Body of pancreas (tissue), 4 donors: ENCODE measurements at places on chromosomes 11 and 22. TPM values are rescaled to one million over a fixed set of nuclear protein-coding genes. Genes with fewer than 3 reads are reported as not detected.

TXN2 gene
- total RNA-seq = 44.5 TPM

GRCh38 chr11:68306636-68307035, 5.8 kb upstream of the LRP5 start:
- DNase-seq = no peak
- H3K4me1 ChIP-seq = no peaks in the 10 kb centered on the region
- H3K4me3 ChIP-seq = no peak overlapping the region
- no peaks in the 10 kb centered on the region for H3K36me3 ChIP-seq
- H3K27ac ChIP-seq = no peak overlapping the region

DNA sequence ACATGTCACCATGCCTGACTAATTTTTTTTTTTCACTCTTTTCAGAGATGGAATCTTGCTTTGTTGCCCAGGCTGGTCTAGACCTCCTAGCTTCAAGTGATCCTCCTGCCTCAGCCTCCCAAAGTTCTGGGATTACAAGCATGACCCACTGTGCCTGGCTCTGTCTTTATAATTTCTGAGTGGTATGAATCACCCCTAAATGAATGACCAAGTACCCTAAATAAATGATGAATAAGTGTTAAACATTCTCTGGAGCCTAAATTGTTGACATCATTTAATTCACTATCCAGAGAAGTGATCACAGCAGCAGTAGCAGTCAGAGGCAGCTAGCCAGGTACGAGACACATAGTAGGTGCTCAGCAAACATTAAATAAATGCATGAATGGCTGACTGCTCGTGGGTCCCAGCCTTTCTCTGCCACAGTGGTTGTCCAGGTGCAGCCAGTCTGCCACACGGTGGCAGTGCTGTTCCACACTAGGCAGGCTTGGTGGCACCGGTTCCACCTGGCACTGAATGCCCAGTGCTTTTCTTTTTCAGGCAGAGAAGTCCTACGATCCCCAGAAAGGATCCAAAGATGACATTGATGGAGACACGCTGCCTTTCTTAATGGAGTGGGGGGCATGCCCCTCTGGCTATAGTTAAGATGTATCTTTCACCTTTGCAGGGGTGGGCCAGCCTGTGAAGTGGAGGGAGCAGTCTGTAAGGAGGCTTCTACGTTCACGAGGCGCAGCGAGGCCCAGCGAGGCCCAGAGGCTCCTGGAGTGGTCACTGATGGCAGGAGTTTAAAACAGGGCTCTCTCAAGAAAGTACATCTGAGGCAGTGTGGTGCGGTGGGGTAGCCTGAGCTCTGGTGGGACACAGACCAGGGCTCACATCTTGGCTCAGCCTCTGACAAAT, 8.7 kb upstream of the TTC12 start:
- H3K4me3 ChIP-seq = no peak overlapping the region
- peak; percentile 81 for DNase-seq
- no peak overlapping the region for H3K27ac ChIP-seq
- no peaks in the 10 kb centered on the region for H3K36me3 ChIP-seq

DNA sequence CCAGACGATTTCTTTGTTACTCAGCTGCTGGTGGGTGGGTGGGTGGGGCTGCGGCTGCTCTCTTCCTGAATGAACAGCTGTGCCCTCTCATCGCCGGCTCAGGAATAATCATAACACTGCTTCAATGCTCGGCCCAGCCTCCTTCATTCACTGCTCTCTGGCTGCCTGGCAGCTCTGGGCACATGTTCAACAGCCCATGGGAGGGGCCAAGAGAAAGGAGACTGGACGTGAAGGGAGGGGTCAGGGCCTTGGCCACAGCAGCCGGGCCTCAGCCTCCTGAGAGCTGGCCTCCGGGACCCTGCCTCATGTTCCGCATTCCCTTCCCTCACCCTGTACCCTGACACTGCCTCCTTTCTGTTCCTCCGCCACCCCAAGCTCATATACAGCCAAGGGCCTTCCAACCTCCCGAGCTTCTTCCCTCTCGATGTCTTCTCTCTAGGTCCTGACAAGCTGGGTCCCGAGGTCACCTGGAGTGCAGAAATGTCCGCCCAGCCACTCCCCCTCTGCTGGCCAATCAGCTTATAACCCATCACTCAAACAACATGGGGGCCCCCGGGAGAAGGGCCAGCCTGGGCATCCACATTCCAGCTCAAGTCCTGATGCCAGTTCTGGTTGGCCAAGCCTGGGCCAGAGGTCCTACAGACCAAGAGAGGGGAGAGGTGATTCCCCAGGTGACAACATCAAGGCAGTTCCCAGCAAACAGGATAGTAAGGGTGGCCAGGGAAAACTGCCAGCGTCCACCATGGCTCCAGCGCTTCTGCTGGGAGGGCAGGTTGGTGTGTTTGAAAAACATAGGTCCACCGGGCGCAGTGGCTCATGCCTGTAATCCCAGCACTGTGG, 3.2 kb upstream of the CSDC2 start:
- no peaks in the 10 kb centered on the region for H3K27me3 ChIP-seq
- peaks cover 40% of the 10 kb centered on the region for H3K4me1 ChIP-seq
- H3K4me3 ChIP-seq = no peak overlapping the region

GRCh38 chr11:122778148-122778547, 60.2 kb upstream of the CRTAM start:
- no peak overlapping the region for H3K4me3 ChIP-seq
- no peak overlapping the region for H3K27ac ChIP-seq
- no peaks in the 10 kb centered on the region for H3K4me1 ChIP-seq
- H3K36me3 ChIP-seq = no peaks in the 10 kb centered on the region
- no peaks in the 10 kb centered on the region for H3K27me3 ChIP-seq

DNA sequence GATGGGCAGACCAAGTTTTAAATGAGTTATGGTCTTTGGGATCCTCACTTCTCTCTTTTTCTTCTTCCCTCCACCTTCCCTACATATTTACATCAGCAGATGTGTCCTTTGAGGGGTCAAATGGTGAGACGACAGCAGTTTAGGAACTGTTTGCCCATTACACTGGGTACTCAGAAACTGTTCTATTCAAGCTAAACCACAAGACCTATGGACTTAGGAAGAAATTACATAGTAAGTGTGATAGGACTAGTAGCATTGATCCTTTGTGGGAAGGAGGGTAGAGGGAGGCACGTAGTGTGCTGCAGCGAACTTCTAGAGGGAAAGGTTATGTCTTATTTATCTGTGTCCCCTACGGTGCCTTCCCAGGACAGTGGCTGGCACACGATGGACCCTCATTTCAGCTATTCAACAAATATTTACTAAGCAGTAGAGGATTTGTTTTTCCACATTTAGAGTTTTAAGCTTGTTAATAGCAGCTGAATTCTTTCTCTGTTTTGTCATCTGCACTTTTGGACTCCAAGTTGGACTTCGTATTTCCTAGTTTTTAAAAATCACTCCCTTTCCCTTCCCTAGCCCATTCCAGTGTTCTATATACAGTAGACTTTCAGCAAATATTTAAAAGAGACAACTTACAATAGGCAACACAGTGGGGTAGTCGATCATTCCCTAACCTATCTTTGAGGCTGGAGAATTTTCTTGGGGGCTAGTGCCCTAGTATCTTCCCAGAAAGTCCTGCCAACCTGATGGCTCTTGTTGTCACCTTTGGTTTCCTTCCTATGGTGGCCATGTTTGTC, 13.9 kb downstream of the FZD4 start:
- H3K4me1 ChIP-seq = peaks cover 31% of the 10 kb centered on the region
- H3K36me3 ChIP-seq = no peaks in the 10 kb centered on the region
- no peak for DNase-seq
- no peaks in the 10 kb centered on the region for H3K27me3 ChIP-seq

DNA sequence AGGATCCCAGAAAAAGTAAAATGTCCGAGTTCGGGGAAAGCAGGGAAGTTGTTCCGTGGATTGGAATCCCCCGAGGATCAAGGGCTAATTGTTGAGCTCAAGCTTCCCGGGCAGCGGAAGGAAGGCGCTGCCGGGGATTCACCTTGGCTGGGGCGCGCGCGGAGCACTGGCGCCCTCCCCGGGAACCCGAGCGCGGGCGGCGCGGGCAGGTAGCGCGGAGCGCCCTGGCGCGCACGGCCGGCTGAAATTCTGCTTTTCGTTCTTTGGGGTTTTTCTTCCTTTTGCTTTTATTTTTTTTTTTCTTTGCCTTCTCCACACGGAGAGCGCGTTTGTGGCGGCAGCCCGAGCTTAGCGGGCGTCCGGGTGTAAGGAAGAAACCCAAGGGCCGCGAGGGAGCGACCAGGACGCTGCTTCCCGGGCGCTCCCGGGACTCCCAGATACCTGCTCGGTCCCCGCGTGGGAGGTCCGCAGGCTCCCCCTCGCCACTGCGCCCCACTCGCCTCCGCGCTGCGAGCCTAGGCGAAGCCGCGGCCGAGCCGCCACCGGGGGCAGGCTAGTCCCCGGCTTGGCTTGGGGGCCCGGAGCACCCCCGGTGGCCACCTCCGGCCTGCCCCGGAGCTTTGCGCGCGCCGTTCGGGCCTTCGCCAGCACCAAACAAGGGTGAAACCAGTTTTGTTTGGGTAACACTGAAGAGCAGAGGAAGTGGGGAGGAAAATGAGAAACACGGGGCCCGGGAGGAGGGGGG, 4.8 kb upstream of the IGF2 start:
- peaks cover 23% of the 10 kb centered on the region for H3K4me1 ChIP-seq
- H3K36me3 ChIP-seq = no peaks in the 10 kb centered on the region
- DNase-seq = no peak
- H3K27ac ChIP-seq = no peak overlapping the region
- H3K4me3 ChIP-seq = no peak overlapping the region

DNA sequence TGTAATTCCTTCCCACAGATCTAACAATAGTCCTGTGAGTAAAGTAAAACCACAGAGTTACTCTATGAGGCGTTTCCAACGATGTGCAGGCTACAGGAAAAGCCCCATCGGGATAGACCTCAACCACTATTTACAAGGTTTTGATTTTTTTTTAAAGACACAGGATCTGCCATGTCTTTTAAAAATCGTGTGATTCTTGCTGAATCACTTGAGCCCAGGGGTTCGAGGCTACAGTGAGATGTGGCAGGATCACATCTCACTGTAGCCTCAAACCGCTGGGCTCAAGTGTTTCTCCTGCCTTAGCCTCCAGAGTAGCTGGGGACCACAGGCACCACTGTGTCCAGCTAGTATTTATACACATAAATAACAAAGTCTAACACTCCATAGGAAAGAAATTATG, 7.8 kb downstream of the TAF1D start:
- peaks cover 53% of the 10 kb centered on the region for H3K36me3 ChIP-seq
- no peak overlapping the region for H3K4me3 ChIP-seq
- no peaks in the 10 kb centered on the region for H3K27me3 ChIP-seq

PARVB gene
- 9.2 TPM for total RNA-seq

FAM180B gene
- total RNA-seq = not detected

GRCh38 chr11:118071416-118072030, 5.4 kb upstream of the TMPRSS4 start:
- no peak for DNase-seq
- H3K27ac ChIP-seq = no peak overlapping the region
- no peaks in the 10 kb centered on the region for H3K27me3 ChIP-seq
- H3K36me3 ChIP-seq = no peaks in the 10 kb centered on the region
- H3K4me3 ChIP-seq = no peak overlapping the region

FREY1 gene
- 2.3 TPM for total RNA-seq

TMEM25 gene
- total RNA-seq = 35.5 TPM

DNA sequence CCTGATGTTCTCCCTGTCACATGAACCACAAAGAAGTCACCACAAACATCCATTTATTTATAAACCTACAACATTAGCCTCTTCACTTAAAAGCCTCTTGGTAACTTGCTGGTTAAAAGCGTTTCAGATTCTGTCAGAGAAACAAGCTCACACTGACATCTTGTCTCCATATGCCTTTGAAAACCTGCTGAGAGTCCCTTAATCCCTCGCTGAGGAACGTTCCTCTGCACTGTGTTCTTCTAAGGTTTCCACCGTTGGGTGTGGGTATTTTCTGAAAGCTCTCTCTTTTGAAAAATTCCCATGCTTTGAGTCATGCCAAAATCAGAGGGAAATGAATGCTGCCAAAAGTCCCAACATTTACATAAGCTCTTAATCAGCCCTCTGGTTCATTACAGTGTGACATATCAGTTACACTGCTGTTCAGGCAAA, 149.8 kb downstream of the CCDC34 start:
- DNase-seq = peak; percentile 15
- no peak overlapping the region for H3K4me3 ChIP-seq
- H3K4me1 ChIP-seq = peaks cover 48% of the 10 kb centered on the region
- peak overlapping the region; percentile 49 for H3K27ac ChIP-seq

- peaks cover 35% of the 10 kb centered on the region for H3K4me1 ChIP-seq
- H3K27ac ChIP-seq = peak overlapping the region; percentile 74
- H3K36me3 ChIP-seq = no peaks in the 10 kb centered on the region
- H3K27me3 ChIP-seq = no peaks in the 10 kb centered on the region
Measured at GRCh38 chr11:65653229-65654225, 9.2 kb downstream of the RELA start.

GRCh38 chr11:76776472-76776871, 6.7 kb upstream of the TSKU start:
- DNase-seq = no peak
- H3K27me3 ChIP-seq = no peaks in the 10 kb centered on the region
- H3K4me3 ChIP-seq = no peak overlapping the region
- H3K36me3 ChIP-seq = no peaks in the 10 kb centered on the region
- H3K27ac ChIP-seq = no peak overlapping the region

- no peaks in the 10 kb centered on the region for H3K27me3 ChIP-seq
- no peak for DNase-seq
- no peak overlapping the region for H3K27ac ChIP-seq
- no peaks in the 10 kb centered on the region for H3K36me3 ChIP-seq
Measured at GRCh38 chr11:78449866-78450265, 32.2 kb upstream of the GAB2 start.

DNA sequence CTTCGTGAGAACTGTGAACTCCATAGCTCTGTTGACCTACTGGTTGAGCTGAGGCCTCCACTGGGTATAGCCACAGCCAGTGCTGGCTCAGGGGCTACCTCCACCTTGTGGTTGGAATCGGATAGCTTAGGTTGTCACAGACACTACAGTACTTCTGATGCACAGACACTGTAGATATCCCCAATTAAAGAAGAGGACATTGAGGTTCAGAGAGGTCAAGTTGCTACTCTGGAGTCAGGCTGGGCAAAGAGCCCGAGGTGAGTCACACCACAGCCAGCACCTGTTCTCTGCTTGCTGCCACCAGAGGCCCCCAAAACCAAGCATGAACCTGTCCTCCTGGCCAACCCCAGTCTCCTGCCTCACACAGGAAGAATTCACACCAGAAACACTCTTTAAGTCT, 5.4 kb downstream of the UFD1 start:
- H3K4me1 ChIP-seq = peaks cover 12% of the 10 kb centered on the region
- H3K27me3 ChIP-seq = no peaks in the 10 kb centered on the region
- no peak for DNase-seq
- H3K36me3 ChIP-seq = no peaks in the 10 kb centered on the region

GRCh38 chr11:120336641-120337354, 585 bp downstream of the ARHGEF12 start:
- H3K4me3 ChIP-seq = peak overlapping the region; percentile 89
- H3K27me3 ChIP-seq = no peaks in the 10 kb centered on the region
- peak; percentile 43 for DNase-seq
- H3K36me3 ChIP-seq = no peaks in the 10 kb centered on the region

GRCh38 chr11:5922749-5923426, 19.2 kb upstream of the OR56A3 start:
- H3K36me3 ChIP-seq = no peaks in the 10 kb centered on the region
- no peak overlapping the region for H3K4me3 ChIP-seq
- no peak overlapping the region for H3K27ac ChIP-seq
- no peaks in the 10 kb centered on the region for H3K4me1 ChIP-seq
- no peak for DNase-seq

GRCh38 chr11:93984936-93985335, 36.2 kb upstream of the HEPHL1 start:
- no peak overlapping the region for H3K27ac ChIP-seq
- H3K27me3 ChIP-seq = no peaks in the 10 kb centered on the region
- DNase-seq = no peak
- H3K4me3 ChIP-seq = no peak overlapping the region

OPCML gene
- under 0.01 TPM for total RNA-seq

SCGB1D1 gene
- total RNA-seq = not detected

GRCh38 chr11:113034576-113034975, 73.4 kb downstream of the NCAM1 start:
- no peak overlapping the region for H3K4me3 ChIP-seq
- no peaks in the 10 kb centered on the region for H3K27me3 ChIP-seq
- H3K27ac ChIP-seq = no peak overlapping the region
- no peak for DNase-seq
- H3K4me1 ChIP-seq = no peaks in the 10 kb centered on the region
- no peaks in the 10 kb centered on the region for H3K36me3 ChIP-seq
